ENCODE measurements at places on chromosomes 11 and 22.

DNA sequence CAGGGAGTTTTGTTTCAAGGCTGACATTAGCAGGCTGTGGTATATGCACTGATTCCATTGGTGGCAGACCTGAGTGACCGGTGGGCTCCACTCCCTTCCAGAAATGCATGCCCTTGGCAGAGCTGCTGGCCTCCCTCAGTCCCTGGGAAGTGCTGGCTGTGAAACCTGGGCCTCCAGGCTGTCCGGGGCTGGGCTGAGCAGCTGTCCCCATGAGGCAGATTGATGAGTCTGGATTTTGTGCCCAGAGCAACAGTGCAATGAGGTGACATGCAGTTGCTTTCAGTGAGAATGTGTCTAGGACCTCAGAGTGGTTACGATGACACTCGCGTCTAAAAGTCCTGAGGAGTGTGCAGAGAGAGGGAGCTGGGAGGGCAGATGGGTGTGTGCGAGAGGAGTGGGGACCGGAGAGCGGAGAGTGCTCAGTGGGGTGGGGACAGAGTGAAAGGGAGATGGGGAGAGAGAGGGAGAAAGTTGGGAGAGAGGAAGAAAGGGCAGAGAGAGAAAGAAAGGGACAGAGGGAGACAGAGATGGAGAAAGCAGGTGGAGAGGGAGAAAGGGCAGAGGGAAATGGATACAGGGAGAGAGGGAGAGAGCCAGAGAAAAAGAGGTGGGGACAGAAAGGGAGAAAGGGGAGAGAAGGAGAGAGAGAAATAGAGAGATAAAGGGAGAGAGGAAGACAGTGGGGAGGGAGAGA, 978.3 kb downstream of the BRD1 start:
- no peak for DNase-seq

- no peak for DNase-seq
Measured at GRCh38 chr11:40291741-40292140, 1167.7 kb downstream of the LRRC4C start.

DNA sequence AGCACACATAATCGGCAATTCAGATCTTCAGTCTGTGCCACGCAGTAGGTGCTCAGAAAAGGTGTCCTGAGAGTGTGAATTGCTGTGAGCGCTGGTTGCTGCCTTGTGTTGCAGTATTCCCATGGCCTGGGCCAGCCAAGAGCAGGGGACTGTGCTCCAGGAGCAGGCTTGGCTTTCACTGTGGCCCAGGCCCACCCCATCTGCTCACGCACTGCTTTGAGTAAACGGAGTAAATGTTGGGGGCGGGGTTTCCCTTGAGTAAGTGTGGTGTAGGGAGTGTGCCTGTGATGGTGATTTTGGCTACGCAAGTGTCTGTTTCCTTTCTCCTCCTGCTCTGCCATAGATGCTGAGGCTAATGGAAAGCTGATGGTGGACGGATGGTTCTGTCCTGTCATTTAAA, 2.3 kb downstream of the CTTN start:
- DNase-seq: no peak

DNA sequence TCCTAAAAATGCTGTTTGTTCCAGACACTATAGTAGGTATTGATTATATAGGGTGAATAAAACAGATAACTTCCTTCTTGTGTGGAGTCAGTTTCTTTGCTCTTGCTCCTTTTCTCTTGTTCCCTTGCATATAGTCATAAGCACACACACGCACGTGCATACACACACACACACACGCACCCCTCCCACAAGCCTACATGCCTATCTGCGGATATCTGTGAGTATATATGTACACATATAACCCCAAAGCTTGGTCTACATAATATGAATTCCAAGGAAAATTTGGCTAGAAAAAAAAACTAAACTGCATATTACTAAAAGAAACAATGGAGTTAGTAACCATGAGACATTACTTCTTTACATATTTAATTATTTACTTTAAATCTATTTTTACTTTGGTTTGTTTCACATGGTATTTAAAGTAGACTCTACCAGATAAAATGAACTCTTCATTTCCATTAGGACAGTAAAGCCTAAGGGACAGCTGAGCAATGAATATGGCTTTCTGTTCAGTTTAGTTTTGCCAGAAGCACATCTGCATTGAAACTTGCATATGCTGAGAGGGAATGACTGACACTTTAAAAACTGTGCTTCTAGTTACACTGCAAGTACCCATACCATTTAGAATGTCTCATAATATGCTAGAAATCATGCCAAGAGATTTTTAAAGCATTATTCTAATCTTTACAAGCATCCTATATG, 676.4 kb downstream of the DLG2 start:
- no peak for DNase-seq

GRCh38 chr22:17802822-17803221, 28.6 kb upstream of the BID start:
- no peak for DNase-seq

DNA sequence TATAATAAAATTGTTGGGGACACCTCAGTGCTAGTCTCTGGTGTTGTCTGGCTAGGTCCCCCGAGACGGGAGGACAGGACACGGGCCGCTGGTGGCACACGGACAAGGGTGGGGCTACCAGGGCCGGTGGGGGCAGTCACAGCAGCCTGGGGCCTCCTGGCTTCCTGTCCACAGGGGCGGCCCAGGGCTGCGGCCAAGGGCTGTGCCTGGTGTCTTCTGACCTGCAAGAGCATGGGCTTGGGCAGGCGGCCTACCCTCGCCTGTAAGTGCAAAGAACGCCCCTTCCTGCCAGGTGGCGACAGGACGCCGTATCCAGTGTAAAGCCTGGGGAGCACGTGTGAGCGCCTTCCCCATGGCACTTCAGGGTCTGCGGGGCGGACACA, 3.6 kb downstream of the LRFN4 start:
- no peak for DNase-seq

GRCh38 chr22:41598081-41598480, 8.4 kb upstream of the PMM1 start:
- DNase-seq: no peak

DNA sequence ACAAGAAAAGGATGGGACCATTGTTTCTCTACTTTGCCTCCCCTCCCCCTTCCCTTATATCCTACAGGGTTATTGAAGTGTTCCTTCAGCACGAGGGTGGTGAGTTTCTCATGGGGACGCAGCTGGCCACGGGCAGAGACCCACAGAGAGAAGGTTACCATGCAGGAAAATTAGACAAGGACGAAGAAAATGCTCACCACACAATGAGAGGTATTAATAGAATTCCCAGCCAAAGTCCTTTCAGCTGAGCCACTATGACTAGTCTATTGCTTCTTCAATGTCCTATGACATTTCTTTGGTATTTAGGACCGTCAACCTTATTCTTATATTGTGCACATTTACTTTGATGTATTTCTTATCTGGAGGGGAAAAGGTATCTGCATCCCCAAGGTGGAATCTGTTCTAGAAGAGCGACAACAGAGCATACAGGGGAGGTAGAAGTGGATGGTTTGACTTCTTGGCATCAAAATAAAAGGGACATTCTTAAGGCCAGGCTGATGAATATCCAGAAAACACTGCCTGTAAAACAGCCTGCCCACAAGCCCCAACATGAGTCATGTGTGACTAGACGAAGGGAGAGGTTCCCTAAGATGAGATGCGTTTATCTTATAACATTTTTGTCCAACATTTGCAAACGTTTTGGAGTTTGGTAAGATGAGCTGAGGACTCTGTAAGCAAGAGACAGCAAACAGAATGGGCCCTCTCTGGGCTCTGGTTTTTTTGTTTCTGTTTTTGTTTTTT, 209.8 kb upstream of the NARS2 start:
- DNase-seq: no peak

DNA sequence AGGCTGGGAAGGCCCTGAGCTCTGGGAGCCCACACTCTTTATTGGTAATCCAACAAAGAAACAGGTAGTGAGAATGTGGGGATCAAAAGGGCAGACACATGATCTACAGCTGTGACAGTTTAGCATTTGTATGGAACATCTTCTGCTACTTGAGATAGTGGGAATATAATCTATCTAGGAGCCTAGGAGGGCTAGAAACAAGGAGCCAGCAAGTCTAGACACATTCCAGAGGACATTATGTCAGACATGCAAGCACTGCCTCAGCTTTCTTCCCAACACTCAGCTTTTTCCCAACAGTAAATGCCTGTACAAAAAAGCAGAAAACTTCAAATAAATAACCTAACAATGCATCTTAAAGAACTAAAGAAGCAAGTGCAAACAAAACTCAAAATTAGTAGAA, 1150.6 kb upstream of the RAG2 start:
- no peak for DNase-seq

DNA sequence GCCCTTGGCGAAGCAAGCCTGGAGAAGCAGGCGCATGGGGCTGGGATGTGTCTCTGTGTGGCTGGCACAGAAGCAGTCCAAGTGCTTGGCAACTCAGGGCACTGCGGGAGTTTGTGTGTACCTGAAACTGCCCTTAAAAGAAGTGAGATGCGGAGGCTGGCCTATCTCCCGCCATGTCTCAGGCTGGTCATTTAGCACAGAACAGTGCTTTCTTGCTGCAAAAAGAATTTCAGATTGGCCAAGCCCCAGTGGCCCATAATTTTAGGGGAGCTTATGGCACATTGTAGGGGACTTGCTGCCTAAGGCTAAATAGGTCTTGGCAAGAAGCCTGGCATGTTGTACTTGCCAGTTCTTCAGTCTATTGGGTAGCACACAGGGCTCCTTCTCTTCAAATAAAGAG, 16.4 kb downstream of the EHF start:
- no peak for DNase-seq

GRCh38 chr22:24176040-24176439, 5.2 kb upstream of the SUSD2 start:
- no peak for DNase-seq

GRCh38 chr11:4975436-4975835, 19.2 kb upstream of the OR51L1 start:
- DNase-seq: no peak

DNA sequence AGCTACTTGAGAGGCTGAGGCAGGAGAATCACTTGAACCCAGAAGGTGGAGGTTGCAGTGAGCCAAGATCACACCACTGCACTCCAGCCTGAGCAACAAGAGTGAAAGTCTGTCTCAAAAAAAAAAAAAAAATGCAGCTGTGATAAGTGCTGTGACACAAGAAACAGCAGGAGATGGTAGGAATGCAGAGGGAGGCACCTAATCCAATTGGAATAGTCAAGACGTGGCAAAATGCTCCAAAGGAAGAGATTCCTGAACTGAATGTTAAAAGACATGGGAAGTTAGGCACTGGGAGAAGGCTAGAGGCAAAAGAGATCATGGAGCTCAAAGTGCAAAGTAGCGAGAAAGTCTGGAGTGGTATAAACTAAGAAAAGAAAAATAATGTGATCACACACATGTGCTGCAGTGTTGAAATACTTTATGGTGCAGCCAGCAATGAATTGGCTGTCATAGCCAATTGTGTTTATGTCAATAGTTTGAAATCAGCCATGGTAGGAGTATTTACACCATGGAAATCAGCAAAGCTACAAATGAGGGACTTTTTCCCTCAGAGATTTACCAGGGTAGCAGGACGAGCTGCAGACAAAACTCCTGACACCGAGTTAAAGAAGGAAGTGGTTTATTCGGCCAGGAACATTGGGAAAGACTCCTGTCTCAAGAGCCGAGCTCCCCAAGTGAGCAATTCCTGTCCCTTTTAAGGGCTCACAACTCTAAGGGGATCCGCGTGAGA, 40.9 kb upstream of the LIPT2 start:
- DNase-seq: no peak

GRCh38 chr11:130839981-130840666, 76.2 kb downstream of the SNX19 start:
- no peak for DNase-seq

DNA sequence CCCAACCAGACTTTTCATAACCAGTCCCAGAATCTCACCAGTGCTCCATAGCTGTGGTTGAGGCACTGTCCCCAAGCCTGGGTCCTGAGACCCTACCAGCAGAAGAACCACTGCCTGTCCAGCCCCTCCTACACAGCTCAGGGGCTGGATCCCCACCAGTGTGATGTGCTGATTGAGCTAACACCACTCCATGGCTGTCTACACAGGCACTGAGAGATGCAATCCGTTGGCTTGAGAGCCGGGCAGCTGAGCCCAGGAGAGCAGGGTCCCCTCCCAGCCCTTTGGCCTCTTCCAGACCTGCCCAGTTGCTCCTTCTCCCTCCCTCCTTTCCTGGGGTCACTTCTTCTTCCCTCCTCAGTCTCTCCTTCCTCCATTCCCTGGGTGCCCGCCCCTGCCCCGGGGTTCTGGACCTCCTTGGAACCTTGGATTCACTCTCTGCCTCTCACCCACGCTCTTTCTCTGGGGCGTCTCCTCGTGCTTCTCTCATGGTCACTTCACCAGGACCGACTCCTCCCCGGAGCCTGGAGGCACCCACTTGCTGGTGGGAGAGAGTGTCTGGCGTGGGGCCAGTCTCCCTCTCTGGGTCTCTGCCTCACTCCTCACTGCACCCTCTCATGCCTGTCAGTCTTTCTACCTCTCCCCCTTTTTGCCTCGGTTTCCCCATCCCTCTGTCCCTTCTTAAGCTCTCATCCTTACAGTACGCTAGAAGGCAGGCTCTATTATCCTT, 706 bp upstream of the SCYL1 start:
- DNase-seq: no peak

DNA sequence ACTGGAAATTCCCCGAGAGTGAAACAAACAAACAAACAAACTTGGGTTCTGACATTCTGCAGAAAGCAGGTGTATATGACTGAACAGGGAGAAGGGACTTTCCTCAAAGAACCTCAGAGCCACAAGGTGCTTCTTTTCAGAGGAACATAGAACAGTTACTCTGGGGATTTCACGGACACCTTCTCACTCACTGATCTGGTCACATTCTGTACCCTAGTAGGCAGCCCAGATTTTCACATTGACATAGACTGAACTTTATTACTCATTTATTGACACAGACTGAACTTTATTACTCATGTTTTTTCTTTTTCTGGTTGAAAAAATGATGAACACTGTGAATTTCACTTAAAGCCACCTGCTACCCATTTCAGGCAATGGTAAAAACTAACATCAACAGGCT, 263.0 kb downstream of the OPCML start:
- no peak for DNase-seq

DNA sequence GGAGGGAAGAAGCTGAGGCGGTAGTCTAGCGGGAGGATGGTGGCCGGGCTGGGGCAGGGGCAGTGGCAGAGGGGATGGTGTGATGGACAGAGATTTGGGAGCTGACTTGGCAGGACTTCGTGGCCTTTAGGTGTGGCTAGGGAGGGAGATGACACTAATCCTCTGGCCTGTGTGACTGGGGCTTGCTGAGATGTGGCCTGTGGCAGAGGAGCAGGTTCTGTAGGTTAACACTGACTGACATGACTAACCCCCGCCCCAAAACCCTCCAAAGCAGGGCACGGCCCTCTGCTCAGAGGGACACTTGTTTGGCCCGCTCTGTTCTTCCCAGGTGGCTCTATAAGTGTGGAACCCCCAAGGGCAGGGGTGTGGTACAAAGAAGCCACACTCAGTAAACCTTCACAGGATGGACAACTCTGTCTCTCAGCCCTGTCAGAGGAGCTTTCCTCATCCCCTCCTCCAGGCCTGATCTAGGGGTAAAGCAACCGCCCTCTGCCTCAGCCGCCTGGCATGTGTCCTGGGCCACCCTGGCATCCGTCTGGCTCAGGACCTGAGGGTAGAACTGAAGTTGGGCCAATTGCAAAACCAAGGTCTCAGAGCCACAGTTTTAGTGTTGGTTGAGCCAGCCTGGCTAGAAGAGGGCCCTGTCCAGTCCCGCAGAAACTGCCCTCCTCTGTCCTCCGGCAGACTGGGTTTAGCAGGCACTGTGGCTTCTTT, 15.6 kb downstream of the TOM1 start:
- no peak for DNase-seq

Data from NCI-H524 (cell line).